Activated CD4-positive, alpha-beta T cell treated with anti-CD3 and anti-CD28 coated beads for 1 hour (primary cell): ENCODE measurements at places on chromosomes 6 and 20.

GRCh38 chr6:4303638-4304037, 168.3 kb upstream of the ECI2 start:
- no peak for DNase-seq

DNA sequence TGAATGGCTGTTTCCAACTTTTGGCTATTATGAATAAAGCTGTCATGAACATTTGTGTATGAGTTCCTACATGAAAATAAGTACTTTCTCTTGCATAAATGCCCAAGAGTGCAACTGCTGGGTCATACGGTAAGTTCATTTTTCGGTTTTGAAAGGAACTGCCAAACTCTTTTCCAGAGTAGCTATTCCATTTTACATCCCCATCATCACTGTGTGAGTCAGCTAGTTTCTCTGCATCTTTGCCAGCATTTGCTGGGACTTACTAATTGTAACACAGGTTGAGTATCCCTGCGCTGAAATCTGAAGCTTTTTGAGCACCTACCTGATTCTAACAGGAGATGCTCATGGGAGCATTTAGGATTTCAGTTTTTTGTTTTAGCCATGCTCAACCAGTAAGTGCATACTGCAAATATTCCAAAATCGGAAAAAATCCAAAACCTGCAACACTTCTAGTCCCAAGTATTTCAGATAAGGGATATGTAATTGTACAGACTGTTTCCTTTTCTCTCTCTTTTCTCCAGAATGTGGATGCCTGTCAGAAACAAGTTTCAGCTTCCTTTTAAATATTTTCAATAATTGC, 118.4 kb downstream of the DTNBP1 start:
- DNase-seq: no peak

- no peak for DNase-seq
Observed at GRCh38 chr6:168039849-168040248, 39.2 kb downstream of the FRMD1 start.

DNA sequence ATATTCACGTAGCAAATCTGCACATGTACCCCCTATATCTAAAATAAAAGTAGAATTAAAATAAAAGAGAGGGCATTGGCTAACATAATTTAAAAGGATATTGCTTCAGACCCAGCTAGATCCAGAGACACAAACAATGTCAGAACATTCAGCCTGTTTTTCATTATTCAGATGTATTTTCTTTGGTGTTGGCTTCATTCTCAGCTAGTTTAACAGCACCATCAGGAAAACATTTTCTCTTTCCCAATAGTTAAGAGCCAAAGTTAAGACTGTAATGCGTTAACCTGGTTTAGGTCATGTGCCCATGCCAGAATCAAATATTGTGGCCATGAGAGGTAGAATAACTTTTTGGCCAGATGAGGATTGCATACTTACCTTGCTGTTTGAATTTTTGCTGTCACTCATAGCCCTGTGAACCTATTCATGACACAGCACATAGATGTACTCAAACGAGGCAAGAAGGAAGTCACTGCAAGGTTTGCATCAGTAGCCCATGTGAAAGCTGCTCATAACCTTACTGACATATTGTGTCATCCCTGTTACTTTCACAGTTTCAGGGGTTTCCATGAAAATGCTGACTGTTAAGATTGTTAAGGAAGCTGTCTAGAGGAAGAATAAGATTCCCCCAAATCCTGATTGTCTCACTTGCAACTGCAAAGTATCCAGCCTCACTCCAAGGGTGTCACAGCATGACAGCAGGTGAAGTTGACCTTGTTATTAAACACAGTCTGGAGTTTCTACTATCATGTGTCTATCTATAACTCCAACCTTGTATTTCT, 233.1 kb downstream of the PACRG start:
- no peak for DNase-seq

GRCh38 chr6:162443101-162443500, 284.5 kb downstream of the PRKN start:
- DNase-seq: no peak

GRCh38 chr6:17780061-17780460, 73.3 kb upstream of the NUP153 start:
- no peak for DNase-seq

- no peak for DNase-seq
Observed at GRCh38 chr20:16617056-16617455, 43.8 kb upstream of the KIF16B start.

GRCh38 chr20:32326504-32326845, 31.7 kb upstream of the ASXL1 start:
- DNase-seq: no peak

DNA sequence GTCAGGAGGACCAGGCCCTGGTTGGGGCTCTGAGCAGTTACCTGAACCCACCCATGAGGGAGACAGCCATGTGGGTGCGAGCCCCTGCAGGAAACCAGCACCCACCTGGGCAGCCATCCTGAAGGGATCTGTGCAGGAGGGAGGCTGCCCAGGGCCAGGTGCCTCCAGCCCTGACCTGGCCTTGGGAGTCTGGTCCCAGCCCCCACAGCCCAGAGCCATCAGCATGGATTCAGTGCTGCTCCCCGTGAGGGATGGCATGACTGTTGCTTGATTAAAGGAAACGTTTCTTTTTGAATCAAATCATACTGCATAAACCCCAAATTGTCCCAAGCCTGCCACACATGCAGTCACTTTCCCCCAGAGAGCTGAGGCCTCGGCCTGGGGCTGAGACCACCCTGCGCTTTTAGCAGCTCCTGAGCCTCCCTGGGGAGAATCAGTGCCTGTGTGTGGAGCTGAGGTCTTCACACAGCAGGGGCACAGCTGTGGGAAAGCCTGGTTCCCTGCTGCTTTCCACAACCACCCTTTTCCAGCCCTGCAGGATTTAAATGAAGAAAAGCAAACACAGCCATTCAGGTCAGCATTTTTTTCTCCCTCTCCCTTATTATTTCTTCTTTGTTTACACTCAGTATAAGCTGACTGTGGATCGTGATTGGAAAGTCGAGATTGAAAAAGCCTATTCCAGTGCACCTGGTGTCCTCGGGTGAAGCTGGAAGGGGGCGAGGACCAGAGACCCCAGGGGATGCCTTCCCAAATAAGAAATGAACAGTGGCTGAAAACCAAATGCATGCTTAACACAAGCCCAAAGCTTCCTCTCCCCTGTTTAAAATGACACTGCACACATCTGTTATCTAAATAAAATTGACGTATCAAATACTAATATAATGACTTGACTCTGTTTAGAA, 283.9 kb downstream of the SMOC2 start:
- DNase-seq: no peak

DNA sequence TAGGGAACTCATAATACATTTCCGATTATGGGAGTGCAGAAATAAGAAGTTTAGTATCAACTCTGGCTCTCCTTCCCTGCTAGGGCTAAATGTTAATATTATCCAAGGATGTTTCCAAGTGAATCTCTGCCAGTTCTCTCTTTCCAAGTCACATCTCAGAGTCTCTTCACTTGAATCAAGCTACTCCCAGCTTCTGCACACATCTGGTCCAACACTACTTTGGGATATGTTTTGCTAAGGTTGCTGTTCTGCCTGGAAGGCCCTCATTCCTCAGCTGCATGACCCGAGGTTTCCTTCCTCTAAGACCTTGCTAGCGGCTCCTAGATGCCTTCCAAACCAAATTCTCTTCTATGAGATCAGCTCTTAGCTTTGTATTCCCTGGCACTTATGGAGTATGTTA, 331.8 kb downstream of the GJA1 start:
- no peak for DNase-seq

DNA sequence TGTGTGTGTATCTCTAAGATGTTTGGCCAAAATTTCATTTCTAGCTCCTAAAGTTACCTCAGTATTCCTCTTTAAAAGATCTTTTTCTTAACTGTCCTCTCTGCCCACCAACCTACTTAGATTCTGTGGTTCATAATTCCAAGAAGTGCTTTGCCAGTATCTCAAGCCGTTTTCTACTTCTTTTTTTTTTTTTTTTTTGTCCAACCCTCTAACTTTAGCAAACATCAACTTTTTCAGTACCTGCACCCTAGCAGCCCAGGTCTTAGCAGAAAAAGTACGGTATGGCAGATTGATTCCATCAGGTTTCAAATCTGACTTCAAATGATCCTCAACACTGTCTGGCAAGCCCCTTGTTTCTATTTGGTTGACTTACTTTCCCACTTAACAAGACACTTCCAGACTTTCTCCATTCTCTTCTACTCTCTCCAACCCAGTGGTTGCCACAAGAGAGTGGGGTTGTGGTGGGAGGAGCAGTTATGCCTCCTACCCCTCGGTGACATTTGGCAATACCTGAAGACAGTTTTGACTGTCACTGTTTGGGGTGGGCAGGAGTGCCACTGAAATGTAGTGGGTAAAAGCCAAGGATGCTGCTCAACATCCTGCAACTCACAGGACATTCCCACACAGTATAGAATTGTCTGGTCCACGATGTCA, 10.8 kb upstream of the MAN1A1 start:
- no peak for DNase-seq

GRCh38 chr6:41021832-41022231, 17.2 kb downstream of the UNC5CL start:
- DNase-seq: no peak
